ENCODE measurements at places on chromosomes 6 and 20.

- no peak for DNase-seq
- no peaks in the 10 kb centered on the region for H3K4me1 ChIP-seq
- no peak overlapping the region for H3K4me3 ChIP-seq
- peaks cover 4% of the 10 kb centered on the region for H3K36me3 ChIP-seq
- H3K27me3 ChIP-seq = no peaks in the 10 kb centered on the region
Observed at GRCh38 chr6:41216616-41217015, 11.5 kb upstream of the TREML4 start.

DNA sequence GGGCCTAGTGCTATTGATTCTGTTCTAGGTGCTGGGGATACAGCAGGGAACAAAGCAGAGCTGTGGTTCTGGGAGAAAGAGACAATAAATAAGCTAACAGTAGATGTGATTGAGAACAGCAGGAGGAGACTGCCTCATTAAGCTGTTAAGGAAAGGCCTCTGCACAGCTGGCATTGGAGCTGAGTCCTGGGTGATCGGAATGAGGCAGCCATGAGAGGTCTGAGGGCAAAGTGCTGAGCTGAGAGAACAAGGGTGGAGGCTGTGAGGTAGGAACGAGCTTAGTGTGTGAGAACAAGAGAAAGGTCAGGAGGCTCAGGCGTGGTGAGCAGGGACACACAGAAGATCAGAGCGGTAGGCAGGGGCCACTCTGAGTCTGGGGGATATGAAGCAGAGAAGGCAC is 18.3 kb downstream of the DDX27 start:
- no peaks in the 10 kb centered on the region for H3K27me3 ChIP-seq
- DNase-seq = no peak
- no peaks in the 10 kb centered on the region for H3K4me1 ChIP-seq
- H3K27ac ChIP-seq = no peak overlapping the region

DNA sequence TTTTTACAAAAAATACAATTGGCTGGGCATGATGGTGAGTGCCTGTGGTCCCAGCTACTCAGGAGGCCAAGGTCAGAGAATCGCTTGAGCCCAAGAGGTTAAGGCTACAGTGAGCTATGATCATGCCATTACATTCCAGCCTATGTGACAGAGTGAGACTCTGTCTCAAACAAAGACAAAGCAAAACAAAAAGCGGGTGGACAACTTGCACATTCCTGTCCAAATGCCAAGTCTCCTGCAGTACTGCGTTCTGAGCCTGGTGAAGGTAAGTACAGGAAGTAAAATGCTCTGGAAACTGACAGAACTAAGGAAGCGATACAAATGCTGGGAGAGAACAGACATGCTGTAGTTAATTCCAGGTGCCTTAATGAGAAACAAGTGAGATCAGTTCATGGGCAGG is 20.4 kb upstream of the TMEM242 start:
- no peaks in the 10 kb centered on the region for H3K4me1 ChIP-seq
- H3K4me3 ChIP-seq = no peak overlapping the region
- H3K27ac ChIP-seq = no peak overlapping the region
- H3K36me3 ChIP-seq = no peaks in the 10 kb centered on the region
- DNase-seq = no peak

GRCh38 chr20:44596010-44596409 is 13.6 kb downstream of the PKIG start:
- H3K27ac ChIP-seq = peak overlapping the region; percentile 4
- peaks cover 27% of the 10 kb centered on the region for H3K4me1 ChIP-seq
- H3K36me3 ChIP-seq = no peaks in the 10 kb centered on the region
- no peak overlapping the region for H3K4me3 ChIP-seq

DNA sequence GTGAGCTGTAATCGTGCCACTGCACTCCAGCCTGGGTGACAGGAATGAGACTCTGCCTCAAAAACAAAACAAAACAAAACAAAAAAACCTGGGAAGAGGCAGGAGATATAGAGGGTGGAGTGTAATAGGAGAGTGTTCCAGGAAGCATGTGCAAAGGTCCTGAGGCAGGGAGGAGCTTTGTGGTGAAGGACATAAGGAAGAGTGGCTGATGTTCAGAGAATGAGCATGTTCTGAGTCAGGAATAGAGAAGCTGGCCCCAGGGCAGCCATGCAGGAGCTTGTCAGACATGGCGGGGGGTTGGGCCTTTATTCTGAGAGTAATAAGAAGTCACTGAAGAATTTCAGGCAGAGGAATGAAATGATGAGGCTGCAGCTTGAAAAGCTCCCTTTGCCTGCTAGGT is 337.0 kb downstream of the CDH26 start:
- peaks cover 8% of the 10 kb centered on the region for H3K36me3 ChIP-seq
- H3K27me3 ChIP-seq = no peaks in the 10 kb centered on the region
- no peak for DNase-seq
- H3K27ac ChIP-seq = no peak overlapping the region

DNA sequence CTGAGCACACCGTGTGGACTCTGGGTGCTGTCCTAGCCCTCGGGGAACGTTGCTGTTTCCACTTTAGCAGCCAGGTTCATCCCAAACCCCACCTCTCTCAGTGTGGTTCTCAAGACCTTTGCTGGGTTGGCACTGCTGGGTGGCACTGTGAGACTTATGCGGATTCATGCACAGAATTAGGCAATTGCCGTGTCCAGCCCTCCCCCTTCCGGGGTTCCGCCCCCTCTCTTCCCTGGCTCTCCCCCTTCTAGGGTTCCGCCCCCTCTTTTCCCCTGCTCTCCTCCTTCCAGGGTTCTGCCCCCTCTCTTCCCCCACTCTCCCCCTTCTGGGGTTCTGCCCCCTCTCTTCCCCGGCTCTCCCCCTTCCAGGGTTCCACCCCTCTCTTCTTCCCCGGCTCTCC is 39.8 kb upstream of the SLCO4A1 start:
- peak; percentile 31 for DNase-seq
- H3K4me1 ChIP-seq = peaks cover 19% of the 10 kb centered on the region
- peaks cover 33% of the 10 kb centered on the region for H3K27me3 ChIP-seq
- peak overlapping the region; percentile 80 for H3K27ac ChIP-seq

- no peak overlapping the region for H3K4me3 ChIP-seq
- peaks cover 68% of the 10 kb centered on the region for H3K27me3 ChIP-seq
- no peaks in the 10 kb centered on the region for H3K36me3 ChIP-seq
- no peak for DNase-seq
- H3K4me1 ChIP-seq = no peaks in the 10 kb centered on the region
Observed at GRCh38 chr6:165844232-165844631, 181.2 kb upstream of the PDE10A start.

- no peak for DNase-seq
- peaks cover 16% of the 10 kb centered on the region for H3K4me1 ChIP-seq
Observed at GRCh38 chr6:25248123-25248522, 31.1 kb upstream of the CARMIL1 start.

- H3K27ac ChIP-seq = no peak overlapping the region
- no peaks in the 10 kb centered on the region for H3K4me1 ChIP-seq
- H3K36me3 ChIP-seq = no peaks in the 10 kb centered on the region
Observed at GRCh38 chr6:100203400-100203799, 209.4 kb upstream of the MCHR2 start.

- peaks cover 4% of the 10 kb centered on the region for H3K36me3 ChIP-seq
- H3K27me3 ChIP-seq = no peaks in the 10 kb centered on the region
- no peak overlapping the region for H3K4me3 ChIP-seq
- no peak for DNase-seq
- no peaks in the 10 kb centered on the region for H3K4me1 ChIP-seq
Observed at GRCh38 chr20:37943501-37944455, 40.9 kb downstream of the VSTM2L start.

DNA sequence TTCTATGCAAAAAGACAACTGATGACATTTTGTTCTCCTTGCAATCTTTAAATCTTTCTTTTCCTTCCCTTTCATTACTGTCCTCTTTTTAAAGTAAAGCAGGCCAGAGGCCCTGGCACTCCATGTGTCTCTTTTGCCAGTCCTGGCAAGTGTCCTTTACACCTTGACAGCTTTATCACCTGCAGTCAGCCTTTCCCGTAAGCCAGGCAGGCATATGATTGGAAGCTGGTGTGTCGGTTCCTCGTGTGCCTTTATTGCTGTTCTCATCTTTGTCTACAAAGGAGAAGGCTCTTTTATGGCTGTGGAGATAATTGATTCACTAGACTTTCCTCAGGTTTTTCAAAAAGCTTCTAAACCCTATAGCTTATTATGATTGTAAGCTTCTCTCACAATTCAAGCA is 162.3 kb upstream of the FBXL4 start:
- no peaks in the 10 kb centered on the region for H3K4me1 ChIP-seq
- H3K36me3 ChIP-seq = no peaks in the 10 kb centered on the region
- no peak overlapping the region for H3K27ac ChIP-seq

- no peaks in the 10 kb centered on the region for H3K36me3 ChIP-seq
- H3K27ac ChIP-seq = no peak overlapping the region
- no peak overlapping the region for H3K4me3 ChIP-seq
- H3K27me3 ChIP-seq = peaks cover 56% of the 10 kb centered on the region
- peaks cover 7% of the 10 kb centered on the region for H3K4me1 ChIP-seq
Observed at GRCh38 chr6:83514466-83514865, 2.1 kb downstream of the PRSS35 start.

DNA sequence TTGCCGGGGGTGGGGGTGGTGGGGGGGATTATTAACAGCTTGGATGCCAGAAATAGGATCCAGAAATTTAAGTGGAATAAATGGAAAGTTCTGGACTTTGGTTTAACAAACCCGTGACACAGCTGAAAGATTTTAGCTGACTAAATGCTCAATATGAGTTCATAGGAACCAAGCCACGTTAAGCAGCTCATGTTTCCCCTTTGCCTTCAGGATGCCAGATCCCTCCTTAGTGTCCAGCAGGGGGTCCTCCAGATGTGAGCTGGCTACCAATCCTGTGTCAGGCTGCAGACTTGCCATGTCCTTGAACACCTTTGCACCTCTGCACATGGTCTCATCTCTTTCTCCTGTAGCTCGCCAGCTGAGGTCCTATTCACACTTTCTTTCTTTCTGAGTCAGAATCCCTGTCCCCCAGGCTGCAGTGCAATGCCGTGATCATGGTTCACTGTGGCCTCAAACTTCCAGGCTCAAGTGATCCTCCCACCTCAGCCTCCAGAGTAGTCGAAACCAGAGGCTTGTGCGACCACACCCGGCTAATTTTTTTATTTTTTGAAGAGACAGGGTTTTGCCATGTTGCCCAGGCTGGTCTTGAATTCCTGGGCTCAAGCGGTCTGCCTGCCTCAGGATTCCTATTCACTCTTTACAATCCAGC is 133.3 kb upstream of the ARMC2 start:
- peaks cover 10% of the 10 kb centered on the region for H3K4me1 ChIP-seq
- DNase-seq = no peak
- H3K27me3 ChIP-seq = peaks cover 6% of the 10 kb centered on the region
- no peaks in the 10 kb centered on the region for H3K36me3 ChIP-seq
- no peak overlapping the region for H3K27ac ChIP-seq

- peak overlapping the region; percentile 4 for H3K27ac ChIP-seq
- DNase-seq = no peak
- no peak overlapping the region for H3K4me3 ChIP-seq
- no peaks in the 10 kb centered on the region for H3K36me3 ChIP-seq
- peaks cover 4% of the 10 kb centered on the region for H3K4me1 ChIP-seq
- H3K27me3 ChIP-seq = no peaks in the 10 kb centered on the region
Observed at GRCh38 chr20:5786930-5787795, 37.0 kb downstream of the SHLD1 start.

DNA sequence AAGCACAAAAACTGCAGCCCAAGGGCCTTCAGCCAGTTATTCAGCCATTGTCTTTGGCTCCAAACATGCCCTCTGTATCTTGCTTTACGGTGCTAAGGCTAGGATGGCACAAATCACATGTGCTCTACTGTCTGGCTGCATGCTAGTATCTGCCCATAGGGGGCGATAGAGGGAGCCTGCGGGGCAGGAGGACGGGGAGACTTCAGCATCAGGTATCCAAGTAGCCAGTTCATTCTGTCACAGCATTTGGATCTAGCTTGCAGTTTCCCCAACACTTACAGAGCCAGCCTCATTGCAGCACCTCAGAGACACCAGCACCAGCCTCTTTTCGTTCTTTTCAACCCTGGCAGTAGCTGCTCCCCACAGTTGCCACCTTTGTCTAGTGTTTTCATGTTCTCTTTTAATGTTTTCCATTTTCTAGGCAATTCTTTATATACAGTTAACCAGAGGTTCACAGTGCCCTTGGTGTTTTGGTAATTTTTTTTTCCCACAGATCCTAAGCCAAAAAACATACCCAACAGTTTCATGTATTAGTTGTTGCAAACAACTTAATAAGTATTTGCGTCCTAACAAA is 705.9 kb downstream of the PTPRT start:
- no peaks in the 10 kb centered on the region for H3K27me3 ChIP-seq
- no peaks in the 10 kb centered on the region for H3K36me3 ChIP-seq
- H3K4me1 ChIP-seq = no peaks in the 10 kb centered on the region

GRCh38 chr20:60104993-60105803 is 147.0 kb downstream of the CDH26 start:
- H3K4me1 ChIP-seq = peaks cover 7% of the 10 kb centered on the region
- no peak overlapping the region for H3K27ac ChIP-seq
- no peak for DNase-seq
- H3K4me3 ChIP-seq = no peak overlapping the region
- H3K36me3 ChIP-seq = no peaks in the 10 kb centered on the region
- peaks cover 11% of the 10 kb centered on the region for H3K27me3 ChIP-seq

DNA sequence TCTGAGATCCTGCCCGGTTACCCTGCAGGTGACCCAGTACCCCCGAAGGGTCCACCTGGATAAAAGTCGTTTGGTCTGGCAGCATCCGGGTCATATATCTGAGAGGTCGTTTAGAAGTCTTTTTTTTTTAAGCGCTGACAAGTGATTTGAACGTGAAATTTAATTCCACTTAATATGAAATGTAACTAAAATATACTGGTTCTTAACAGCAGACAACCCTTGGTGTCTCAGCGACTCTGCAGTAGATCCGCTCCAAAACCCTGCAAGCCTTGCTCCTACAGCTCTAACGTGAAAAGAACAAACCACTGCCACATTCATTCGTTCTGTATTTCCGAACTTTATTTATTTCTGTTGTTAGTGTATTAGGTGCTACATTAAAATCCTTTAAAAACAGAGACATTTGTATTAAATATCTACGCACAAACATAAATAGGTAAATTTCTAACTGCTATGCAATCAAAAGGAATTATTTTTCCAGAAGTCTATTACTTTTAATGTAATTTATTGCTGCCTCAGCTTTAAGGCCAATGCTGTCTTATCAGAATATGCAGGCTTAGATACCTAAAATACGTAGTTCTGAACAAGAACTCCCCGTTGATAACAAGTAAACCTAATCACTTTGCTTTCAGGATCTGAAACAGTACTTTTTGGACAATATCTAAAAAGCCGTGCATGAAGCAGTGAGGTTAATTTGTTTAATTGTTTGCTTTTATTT is 33.5 kb upstream of the TCF21 start:
- peaks cover 11% of the 10 kb centered on the region for H3K4me1 ChIP-seq
- no peak overlapping the region for H3K4me3 ChIP-seq
- no peak overlapping the region for H3K27ac ChIP-seq
- DNase-seq = no peak
- H3K27me3 ChIP-seq = peaks cover 79% of the 10 kb centered on the region

GRCh38 chr6:15793826-15794225 is 131.0 kb upstream of the DTNBP1 start:
- no peaks in the 10 kb centered on the region for H3K27me3 ChIP-seq
- H3K4me1 ChIP-seq = no peaks in the 10 kb centered on the region
- no peak overlapping the region for H3K27ac ChIP-seq
- H3K4me3 ChIP-seq = no peak overlapping the region
- DNase-seq = no peak
- no peaks in the 10 kb centered on the region for H3K36me3 ChIP-seq
